ENCODE measurements at places on chromosomes 5 and 9. TPM values are rescaled to one million over a fixed set of nuclear protein-coding genes. Genes with fewer than 3 reads are reported as not detected.

The TLX3 gene
- not detected for total RNA-seq

The VAV2 gene
- total RNA-seq = 41.6 TPM

The CARTPT gene
- not detected for total RNA-seq

The LHX6 gene
- total RNA-seq = 0.53 TPM

The C5orf58 gene
- not detected for total RNA-seq

The SUSD1 gene
- 16.6 TPM for total RNA-seq

The SEMA5A gene
- 15.3 TPM for total RNA-seq

The HIGD2A gene
- total RNA-seq = 108 TPM

The CCDC69 gene
- total RNA-seq = 4.1 TPM

The DNLZ gene
- 17.4 TPM for total RNA-seq

The XRCC4 gene
- total RNA-seq = 15.5 TPM

The MLANA gene
- not detected for total RNA-seq

The C5orf22 gene
- 25.9 TPM for total RNA-seq

The KIF20A gene
- total RNA-seq = 2.7 TPM

The SMIM33 gene
- not detected for total RNA-seq

The DNAJC18 gene
- 18.8 TPM for total RNA-seq

The GRXCR2 gene
- not detected for total RNA-seq

The PITX1 gene
- not detected for total RNA-seq

The SPATA31A3 gene
- total RNA-seq = not detected

The NAA35 gene
- 31.4 TPM for total RNA-seq

The SPINK4 gene
- not detected for total RNA-seq

The MYO10 gene
- total RNA-seq = 65.7 TPM

The TLE1 gene
- 29.6 TPM for total RNA-seq

The SPOCK1 gene
- total RNA-seq = 71.0 TPM

The PCDHGB4 gene
- 13.6 TPM for total RNA-seq

The CCDC183 gene
- 0.84 TPM for total RNA-seq

The PDCD1LG2 gene
- total RNA-seq = 8.8 TPM

The LEAP2 gene
- total RNA-seq = 0.27 TPM

The PCAT7 gene
- 5.2 TPM for total RNA-seq

The TNC gene
- 1,099 TPM for total RNA-seq

The GALT gene
- 30.7 TPM for total RNA-seq

The BARHL1 gene
- not detected for total RNA-seq

The PCDHA1 gene
- total RNA-seq = not detected

The TRPM3 gene
- total RNA-seq = 0.22 TPM

The LCN9 gene
- 4.8 TPM for total RNA-seq

The ASS1 gene
- total RNA-seq = 182 TPM

Measured in astrocyte (in vitro differentiated cells and primary cell).